ENCODE measurements at places on chromosomes 11 and 22.

GRCh38 chr22:30000566-30000965 is 79.7 kb upstream of the HORMAD2 start:
- DNase-seq = no peak

GRCh38 chr11:6574816-6575715 is 28.4 kb downstream of the RRP8 start:
- DNase-seq = no peak

GRCh38 chr22:44143579-44143978 is 37.1 kb upstream of the PARVG start:
- DNase-seq = no peak

- DNase-seq = no peak
Measured at GRCh38 chr11:121109916-121110586, 9.0 kb downstream of the TECTA start.

- no peak for DNase-seq
Measured at GRCh38 chr11:74731301-74732094, at the start of gene CHRDL2. Gene CHRDL2 (minus strand): TSS chr11:74731426. CDS start chr11:74730888, 538 bp downstream.

DNA sequence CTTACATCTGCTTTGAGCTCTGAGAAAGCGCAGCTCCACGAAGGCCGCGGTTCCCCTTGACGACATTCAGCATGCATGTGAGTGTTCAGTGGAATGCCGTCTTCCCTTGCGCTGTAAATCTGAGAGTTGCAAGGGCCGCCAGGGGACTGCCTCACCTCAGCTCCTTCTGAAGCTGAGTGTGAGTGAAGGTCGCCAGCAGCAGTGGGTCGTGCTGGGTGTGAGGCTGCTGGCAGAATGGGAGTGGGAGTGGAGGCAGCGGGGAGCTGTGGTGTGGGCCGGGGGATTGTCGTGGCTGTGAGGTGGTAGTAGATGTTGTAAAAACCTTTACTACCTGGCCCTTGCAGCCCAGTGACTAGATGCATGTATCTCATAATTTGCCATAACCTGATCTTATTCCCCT is 65.2 kb downstream of the PPP6R2 start:
- no peak for DNase-seq

DNA sequence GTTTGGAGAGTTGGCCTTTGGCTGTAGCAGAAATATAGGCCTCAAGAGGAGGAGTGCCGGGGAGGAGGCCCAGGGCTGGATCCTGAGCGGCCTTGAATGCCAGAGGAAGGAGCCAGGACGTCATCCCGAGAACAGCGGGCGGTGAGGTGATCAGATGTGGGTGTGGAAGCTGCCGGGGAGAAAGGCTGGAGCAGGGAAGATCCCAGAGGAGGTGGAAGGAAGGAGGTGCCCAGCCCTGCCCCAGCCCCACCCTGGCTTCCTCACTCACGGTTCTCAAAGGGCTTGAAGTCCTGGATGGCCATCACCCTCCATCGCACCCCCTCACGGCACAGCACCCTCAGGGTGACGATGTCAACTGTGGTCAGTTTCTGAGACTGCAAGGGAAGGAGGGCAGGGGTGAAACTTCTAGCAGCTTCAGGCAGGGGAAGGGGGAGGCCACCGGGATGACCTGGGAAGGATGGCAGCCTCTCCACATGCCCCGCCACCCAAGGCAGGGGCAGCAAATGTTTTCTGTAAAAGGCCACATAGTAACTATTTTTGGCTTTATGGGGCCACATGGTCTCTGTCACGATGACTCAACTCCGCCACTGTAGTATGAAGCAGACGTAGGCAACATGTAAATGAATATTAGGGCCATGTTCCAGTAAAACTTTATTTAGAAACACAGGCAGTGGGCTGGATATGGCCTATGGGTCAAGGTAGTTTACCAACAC is 10.7 kb downstream of the IL2RB start:
- DNase-seq = no peak

GRCh38 chr11:44750551-44751465 is 24.0 kb downstream of the TSPAN18 start:
- no peak for DNase-seq

DNA sequence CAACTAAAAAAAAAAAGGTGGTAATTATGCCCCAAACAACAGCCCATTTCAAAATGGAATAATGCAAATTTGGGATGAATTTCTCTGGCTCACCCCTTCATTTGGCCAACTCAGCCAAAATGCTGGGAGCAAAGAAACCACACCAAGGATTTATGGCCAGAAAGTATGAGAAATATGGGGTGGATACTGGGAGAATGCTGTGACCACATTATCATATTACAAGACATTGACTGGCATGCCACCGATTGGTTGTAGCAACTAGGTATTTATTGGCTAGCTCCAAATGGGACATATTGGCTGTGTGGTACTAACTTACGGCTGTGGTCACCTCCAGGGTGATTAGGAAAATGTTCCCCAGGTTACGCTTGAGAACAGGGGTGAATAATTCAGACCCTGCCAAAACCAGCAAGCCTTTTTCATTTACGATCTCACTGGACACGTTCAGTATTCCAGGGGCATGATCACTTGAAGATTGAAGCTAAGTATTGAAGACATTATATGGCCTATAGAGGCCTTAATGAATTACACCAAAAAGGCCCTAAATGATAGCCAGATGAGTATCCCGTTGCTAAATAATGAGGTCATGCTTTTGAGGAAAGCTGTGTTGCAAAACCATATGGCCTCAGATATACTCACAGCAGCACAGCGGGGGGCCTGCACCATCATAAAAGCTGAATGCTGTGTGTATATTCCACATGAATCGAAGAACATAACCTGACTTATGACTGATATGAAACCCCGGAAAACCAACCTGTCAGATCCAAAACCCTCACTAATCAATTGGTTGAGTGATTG is 3.8 kb upstream of the FDX1 start:
- no peak for DNase-seq

GRCh38 chr22:22246706-22247105 is 2.1 kb downstream of the VPREB1 start:
- no peak for DNase-seq

- no peak for DNase-seq
Measured at GRCh38 chr22:44219101-44219870, 38.6 kb downstream of the PARVG start.

- DNase-seq = no peak
Measured at GRCh38 chr22:39905687-39906086, 4.8 kb downstream of the GRAP2 start.

GRCh38 chr11:86358720-86359119 is 16.0 kb upstream of the CCDC81 start:
- DNase-seq = no peak

DNA sequence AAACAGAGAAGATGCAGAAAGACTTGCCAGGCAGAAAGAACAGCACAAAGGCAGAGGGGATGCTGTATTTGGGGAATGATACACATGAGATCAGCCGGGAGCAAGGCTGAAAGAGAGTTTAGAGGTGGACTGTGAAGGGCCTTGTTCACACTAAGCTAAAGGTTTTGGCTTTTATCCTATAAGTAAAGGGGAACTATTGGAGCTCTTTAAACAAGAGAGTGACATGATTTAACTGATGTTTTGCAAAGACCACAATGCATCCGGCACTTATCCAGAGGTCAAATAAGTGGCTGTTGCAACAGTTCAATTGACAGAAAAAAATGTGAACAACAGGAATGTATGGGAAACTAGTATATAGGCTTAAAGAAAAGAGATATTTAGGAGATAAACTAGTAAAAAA is 64.7 kb upstream of the RRAS2 start:
- no peak for DNase-seq

GRCh38 chr22:36281781-36282327 is 28.9 kb downstream of the APOL1 start:
- no peak for DNase-seq

DNA sequence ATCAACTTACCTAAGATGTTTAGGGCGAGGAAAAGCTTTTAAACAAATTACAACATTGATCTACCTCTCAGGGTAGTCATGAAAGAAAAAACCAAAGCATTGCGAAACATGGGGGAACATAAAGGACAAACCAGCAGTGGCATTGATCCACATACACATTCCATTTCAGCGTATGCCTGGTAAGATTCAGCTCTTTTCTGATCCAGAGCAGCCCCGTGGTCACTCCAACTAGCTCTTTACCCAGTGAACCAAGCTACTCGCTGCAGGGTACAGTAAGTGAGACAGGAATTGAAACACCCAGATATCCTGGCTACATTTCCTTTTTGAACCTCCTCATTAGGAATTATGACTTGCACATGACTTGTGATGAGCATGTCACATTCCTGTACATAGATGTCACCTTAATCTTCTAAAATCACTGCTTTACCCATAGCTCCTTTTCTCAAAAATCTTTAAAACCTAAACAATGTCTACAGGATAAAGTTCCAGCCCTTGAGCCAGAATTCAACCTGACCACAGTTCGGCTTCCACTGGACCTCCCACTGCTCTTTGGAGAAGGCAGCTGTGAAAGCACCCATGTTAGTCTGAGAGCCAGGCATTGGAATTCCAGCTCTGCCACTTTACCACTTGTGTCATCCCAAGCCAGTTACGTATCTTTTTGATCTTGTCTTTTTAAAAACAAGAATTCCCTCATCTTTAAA is 42.9 kb upstream of the AKIP1 start:
- no peak for DNase-seq

DNA sequence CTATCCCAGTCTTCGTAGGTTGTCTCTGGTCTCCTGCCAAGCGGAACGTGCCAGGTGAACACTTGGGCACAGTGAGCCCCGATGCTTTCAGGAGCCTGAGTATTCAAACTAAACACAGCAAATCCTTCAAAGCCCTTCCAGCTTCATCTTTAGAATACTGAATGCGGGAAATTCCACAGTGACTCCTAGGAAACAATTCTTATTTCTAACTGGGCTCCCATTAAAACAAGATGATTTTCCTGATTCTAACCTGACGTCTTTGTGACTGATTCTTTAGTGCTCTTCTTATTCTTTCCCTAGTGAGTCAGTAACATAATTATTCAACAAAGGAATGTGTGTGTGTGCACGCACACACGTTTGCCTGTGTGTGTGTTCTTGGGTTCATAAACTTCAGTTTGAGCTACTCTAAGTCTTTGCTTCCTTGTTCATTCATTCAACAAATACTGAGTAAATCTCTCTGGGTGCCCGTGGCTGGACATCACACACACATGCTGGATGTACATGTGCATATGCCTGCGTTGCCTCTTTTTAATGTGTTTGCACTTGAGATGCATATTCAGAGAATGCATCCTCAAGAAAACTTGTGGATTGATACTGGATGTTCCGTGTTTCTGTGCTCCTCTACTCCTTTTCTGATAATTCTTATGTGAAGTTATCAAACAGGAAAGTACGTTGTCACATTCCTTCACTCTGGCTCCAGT is 134.5 kb downstream of the WNT7B start:
- no peak for DNase-seq
